Stimulated activated CD4-positive, alpha-beta T cell treated with anti-CD3 and anti-CD28 coated beads, Interleukin-15, amount 100 ng/mL, for 1 hour (primary cell): ENCODE measurements at places on chromosomes 1 and 21.
A peak's percentile ranks its signal among the peaks of the same experiment; 100 is the strongest.

DNA sequence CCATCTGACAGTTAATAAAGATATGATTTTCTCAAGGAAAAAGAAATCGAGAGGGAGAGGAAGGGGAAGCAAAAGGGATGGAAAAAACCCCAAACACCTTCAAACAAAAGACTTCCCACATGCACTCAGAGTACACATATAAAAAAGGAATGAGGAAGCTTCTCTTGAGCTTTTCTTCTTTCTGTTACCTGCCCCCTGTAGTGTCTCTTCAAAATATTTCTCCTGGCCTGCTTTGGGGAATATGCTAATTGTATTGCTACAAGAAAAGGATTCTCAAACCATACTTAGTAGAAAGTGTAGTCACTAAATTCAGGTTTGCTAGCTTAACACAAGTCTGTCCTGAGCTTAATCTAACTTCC, 58.7 kb downstream of the KIF14 start:
- no peak for DNase-seq

- DNase-seq, result no peak
Observed at GRCh38 chr1:57204942-57205787, 218.7 kb downstream of the DAB1 start.

DNA sequence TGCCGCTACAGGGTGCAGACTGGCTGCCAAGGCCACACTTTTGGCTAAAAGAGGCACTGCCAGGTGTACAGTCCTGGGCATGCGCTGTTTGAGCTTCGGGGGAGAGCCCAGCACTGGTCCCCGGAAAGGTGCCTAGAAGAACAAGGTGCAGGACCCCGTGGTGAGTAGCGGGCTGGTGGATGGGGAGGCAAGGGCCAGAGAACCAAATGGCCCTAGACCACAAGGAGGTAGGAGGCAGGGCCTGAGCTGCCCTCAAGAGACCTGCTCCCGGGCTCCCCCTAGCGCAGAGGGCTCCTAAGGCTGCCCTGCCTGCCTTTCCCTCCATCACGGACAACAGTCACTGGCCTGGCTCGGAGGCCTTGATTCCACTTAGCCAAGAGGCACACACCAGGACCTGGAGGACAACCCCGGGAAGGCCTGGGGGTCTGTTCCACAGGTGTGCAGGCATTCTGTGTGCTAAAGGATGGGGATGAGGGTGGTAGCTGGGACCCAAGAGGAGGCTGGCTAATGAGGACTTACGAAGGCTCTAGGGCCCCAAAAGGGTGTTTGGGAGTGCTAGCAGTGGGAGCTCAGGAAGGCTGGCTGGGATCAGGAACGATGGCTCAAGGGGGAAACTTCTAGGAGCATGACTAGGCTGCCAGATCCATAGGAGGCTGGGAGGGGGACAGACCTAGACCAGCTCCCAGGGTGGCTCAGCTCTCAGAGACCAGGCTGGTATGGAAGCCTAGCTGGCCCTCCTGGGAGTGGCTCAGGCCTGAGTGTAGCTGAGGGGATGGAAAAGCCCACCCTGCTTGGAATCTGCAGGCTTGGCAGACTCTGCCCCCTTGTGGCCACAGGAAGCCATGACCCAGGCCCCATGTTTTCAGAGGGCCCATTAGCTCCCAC, 742 bp downstream of the ARTN start:
- peak; percentile 40 for DNase-seq

DNA sequence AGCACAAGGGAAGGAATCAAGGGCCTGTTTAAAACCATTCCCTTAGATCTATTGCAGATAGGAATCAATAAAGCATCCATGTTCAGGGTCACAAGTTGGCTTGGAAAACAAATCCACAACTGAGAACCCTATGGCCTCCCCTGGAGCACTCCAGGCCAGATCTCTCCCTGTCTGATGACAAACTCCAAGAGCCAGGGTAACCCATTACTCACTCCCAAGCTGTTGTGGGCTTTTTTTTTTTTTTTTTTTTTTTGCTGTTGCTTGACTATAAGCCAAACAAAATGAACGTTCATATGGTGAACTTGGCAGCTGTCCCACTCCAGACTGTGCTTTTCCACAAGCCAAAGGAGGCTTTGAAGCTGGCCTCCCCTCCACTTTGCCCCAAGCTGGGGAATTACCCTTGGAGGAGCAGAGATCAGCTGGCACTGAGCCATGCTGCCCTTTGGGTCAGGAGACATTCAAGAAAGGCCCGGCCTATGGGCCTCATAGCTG, 35.7 kb upstream of the VAV3 start:
- DNase-seq, result no peak

DNA sequence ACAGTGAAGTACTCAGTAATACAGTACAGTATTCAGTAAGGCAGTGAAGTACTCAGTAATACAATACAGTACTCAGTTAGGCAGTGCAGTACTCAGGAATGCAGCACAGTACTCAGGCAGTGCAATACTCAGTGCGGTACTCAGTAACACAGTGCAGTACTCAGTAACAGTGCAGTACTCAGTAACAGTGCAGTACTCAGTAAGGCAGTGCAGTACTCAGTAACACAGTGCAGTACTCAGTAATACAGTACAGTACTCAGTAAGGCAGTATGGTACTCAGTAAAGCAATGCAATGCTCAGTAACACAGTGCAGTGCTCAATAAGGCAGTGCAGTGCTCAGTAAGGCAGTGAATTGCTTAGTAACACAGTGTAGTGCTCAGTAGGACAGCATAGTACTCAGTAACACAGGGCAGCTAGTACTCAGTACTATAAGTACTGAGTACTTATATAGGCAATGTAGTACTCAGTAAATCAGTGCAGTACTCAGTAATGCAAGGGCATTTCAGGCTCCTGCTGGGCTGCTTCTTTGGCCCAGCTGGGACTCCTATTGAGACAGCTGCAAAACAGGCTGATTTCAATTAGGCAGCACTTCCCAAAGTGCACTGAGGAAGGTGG, 411.3 kb downstream of the DISC1 start:
- DNase-seq, result no peak

GRCh38 chr1:65866439-65866838, 73.7 kb downstream of the PDE4B start:
- no peak for DNase-seq

- DNase-seq, result no peak
Observed at GRCh38 chr1:189706594-189706993, 771.1 kb downstream of the BRINP3 start.

DNA sequence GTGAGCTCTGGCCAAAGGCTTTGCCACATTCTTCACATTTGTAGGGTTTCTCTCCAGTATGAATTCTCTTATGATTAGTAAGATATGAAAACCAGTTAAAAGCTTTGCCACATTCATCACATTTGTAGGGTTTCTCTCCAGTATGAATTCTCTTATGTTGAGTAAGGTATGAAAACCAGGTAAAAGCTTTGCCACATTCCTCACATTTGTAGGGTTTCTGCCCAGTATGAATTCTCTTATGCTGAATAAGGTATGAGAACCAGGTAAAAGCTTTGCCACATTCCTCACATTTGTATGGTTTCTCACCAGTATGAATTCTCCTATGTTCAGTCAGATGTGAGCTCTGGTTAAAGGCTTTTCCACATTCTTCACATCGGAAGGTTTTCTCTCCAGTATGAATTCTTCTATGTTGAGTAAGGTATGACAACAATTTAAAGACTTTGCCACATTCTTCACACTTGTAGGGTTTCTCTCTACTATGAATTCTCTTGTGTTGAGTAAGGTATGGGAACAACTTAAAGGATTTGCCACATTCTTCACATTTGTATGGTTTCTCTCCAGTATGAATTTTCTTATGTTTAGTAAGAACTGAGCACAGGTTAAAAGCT, 20.7 kb downstream of the ZNF695 start:
- DNase-seq, result no peak

DNA sequence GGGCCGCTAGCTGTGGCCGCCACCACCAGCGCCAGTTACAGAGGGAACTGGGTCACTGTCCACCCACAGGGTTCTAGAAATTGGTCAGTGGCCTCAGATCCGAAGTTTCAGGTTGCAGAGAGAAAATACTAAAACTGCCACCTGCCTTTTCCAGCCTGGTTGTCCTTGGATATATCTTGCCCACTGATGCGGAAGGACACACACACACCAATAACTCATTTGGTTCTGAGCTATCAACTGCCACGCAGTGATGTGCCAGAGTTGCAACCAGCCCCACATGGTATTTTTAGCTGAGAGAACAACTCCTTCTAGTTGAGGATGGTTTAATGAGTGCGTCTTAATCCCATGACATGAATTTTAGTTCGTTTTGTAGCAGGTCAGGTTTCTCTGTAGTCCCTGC, 68.1 kb downstream of the SH3BGR start:
- no peak for DNase-seq

GRCh38 chr1:40383095-40383487, 9.6 kb downstream of the SMAP2 start:
- no peak for DNase-seq

DNA sequence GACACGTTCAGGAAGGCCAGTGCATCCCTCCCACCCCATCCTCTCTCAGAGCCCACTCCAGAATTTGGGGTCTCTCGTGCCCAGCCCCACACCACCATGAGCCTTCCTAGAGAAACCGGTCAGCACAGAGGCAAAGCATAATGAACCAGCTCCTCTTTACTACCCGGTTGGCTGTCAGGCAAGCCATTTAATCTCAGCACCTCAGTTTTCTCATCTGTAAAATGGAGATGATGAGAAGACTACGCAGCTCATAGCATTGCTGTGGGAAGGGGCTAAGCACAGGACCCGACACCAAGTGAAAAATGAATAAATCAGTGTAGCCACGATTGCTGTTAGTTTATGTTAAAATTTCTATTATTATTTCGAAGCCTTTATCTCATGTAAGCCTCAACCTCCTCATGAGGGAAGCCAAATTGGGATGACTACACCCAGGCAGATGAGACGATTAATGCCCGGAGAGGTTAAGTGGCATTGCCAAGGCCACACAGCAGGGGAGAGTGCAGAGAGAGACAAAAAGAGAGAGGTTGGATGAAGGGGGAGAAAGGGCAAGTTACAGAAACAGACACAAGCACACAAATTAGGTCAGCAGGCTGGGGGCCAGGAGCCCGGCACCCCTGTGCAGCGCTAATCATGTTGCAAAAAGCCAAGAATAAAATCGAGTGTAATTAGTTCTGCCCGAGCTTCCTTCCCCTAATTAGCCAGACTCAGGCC, 25.7 kb downstream of the SDC3 start:
- DNase-seq, result no peak

DNA sequence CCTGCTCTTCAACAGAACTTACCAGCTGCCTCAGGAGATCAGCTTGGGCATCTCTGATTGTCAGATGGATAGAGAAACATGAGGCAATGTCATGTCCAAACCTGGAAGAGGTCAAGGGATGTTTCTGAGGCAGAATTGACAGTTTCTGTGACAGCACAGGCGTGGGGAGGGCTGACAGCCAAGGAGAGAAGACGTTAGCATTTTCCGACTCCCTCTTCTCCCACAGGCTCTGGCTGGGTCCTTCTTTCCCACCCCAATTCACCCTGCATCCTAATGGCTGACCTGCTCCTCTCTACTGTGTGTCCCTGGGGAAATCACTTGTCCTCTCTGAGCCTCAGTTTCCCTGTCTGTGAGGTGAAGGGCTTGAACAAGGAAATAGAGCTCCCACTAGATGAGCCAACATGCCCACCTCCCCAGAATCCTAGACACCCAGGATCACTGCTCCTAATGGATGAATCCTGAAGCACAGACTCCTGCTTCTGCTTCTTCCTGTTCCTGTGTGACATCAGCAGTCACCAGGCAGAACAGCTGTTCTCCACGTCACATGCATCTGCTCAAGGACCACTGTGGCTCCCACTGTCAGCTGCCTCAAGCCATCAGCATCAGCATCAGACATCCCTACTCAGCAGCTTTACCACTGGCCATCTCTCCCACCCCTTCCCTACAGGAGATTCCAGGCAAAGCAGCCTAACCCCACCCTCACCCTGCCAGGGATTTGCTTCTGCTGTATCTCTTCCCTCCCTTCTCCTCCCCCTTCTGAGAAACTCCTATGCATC, 408.0 kb downstream of the MATN1 start:
- DNase-seq, result no peak

DNA sequence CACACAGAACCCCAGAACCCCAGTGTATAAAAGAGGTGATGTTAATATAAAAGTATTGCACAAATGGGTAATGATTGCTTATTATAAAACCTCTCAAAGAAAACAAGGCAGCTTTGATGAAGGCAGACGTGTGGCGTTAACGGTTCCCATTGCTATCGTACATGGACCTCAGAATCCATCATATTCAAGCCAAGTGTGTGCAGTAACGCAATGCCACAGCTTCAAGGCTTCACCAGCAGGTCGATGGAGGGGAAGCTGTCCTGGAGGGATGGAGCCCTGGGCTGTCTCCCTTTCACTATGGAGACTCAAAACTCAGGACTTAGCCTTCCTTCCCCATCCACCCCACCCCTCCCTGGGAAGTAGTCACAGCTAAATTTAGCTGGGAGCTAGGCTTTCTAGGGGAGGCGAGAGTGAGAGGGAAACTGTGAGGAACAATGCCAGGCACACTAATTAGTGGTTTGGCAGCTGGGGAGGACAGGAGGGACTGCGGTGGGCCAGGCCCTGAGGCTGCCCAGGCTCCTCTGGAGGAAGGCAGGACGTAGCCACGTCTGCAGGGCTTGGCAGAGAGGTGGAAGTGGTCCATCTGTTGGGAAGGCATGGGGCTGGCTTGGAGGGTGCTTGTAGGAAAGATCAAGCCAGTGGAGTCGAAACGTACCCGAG, 121.2 kb downstream of the HMGB4 start:
- DNase-seq, result no peak

GRCh38 chr1:175968486-175969172, 225.2 kb upstream of the TNR start:
- DNase-seq, result no peak

GRCh38 chr1:51957618-51958017, 32.9 kb downstream of the RAB3B start:
- DNase-seq, result no peak

GRCh38 chr1:94039514-94039870, 81.5 kb downstream of the ABCA4 start:
- peak; percentile 28 for DNase-seq
